SJSA1 (cell line): ENCODE measurements at places on chromosomes 7 and 10.

DNA sequence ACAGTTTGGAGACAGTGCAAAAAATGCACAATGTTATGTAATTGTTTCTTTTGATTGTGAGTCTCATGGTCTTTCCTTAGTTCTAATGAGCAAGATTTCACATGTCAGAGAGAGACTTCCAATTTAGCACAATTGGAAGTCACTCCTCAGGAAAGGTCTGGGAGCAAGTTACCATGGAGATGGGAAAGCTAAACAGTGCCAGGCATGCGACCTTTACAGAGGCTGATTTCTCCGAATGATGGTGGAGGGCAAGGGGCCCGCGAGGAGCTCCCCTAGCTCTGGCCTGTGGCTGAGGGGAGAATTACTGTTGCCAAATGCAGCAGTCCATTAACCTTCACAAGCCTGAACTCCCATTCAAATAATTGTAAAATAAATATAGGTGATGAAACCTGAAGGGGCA lies 59.3 kb downstream of the CDCA7L start:
- DNase-seq, result no peak

GRCh38 chr7:73901231-73901822 lies 40.4 kb downstream of the TMEM270 start:
- DNase-seq, result no peak

DNA sequence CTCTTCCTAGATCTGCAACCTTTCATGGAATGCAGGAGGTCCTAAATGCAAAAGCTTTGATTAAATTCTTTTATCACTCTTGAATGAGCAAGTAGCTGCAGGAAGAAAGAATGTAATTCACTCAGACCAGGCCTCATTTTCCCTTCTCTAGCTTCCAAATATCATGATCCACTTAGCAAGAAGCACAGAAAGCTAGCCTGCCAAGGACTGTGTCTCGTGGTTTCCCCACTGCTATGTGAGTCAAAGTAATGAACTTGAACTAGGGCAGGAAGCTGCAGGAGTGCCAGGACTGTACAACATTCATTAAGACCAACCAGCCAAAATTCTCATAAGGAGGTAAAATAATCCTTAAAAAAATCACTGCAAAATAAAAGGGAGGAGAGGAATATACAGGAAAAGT lies 379.2 kb downstream of the CALN1 start:
- no peak for DNase-seq

DNA sequence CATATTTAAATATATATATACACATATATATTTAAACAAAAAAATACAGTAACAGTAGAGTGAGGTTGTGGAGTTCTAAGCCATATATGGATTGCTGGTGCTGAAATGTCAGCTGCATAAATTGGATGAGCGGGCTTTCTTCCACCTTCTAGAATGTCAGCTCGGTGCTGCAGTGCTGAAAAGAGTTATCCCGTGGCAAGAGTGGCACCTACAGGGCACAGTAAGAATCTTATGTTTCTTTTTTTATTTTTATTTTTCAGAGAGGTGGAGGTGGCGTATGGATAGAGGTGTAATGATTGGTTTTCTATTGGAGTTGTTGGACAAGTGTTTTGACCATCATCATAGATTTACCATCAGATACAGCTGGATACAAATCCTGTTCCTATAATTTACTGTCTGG lies 86.2 kb upstream of the DYNC1I1 start:
- DNase-seq, result peak; percentile 9

GRCh38 chr7:87876869-87877234 lies 559 bp downstream of the DBF4 start:
- peak; percentile 56 for DNase-seq

- peak; percentile 28 for DNase-seq
Measured at GRCh38 chr7:12111422-12112405, 99.4 kb upstream of the TMEM106B start.

- DNase-seq, result no peak
Measured at GRCh38 chr7:102469351-102469971, 4.7 kb downstream of the LRWD1 start.

DNA sequence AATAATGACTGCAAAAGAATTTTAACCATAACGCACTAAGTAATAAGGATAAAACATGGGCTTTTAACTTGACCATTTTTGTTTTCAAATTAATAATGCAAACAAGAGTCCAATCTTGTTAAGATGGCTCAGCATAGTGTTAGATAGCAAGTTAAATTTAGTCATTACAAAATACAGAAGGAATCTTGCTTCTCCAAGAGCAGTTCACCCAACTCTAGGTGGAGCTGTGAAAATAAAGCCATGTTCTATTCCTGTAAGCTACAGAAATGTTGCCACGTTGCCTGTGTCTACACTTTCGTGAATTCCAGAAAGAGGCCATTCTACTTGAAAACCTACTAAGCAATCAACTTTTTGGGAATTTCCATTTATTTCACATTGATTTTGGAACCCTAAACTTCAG lies 191.9 kb downstream of the SFMBT2 start:
- no peak for DNase-seq

DNA sequence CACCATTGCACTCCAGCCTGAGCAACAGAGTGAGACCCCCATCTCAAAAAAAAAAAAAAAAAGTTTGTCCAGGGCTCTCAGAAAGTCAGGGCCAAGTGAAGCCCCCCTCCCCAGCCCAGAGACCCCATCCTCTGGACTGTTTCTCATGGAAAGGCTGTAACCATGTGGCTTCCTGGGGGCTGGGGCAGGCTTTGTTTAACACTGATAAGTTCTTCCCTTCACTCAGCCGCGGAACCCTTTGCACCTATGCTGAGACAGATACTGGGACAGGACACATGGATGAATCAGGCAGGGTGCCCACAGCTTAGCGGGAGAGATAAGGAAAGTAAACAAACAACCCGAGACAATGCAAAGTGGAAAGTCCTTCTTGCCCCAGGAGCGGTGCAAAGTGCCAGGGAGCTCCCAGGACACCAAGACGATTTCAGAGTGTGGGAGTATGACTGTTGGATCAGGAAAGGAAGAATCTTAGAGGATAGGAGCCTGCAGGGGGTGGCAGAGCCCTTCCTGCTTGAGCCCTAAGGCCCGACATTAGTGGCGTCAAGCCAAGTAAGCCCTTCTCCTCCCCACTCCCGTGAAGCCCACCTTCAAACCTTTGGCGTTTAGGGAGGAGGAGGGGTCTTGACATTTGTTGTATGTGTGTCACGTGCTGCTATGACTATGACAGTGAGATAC lies 11.6 kb downstream of the MLXIPL start:
- DNase-seq, result peak; percentile 37
